G401 (cell line): ENCODE measurements at places on chromosomes 12 and 14.

DNA sequence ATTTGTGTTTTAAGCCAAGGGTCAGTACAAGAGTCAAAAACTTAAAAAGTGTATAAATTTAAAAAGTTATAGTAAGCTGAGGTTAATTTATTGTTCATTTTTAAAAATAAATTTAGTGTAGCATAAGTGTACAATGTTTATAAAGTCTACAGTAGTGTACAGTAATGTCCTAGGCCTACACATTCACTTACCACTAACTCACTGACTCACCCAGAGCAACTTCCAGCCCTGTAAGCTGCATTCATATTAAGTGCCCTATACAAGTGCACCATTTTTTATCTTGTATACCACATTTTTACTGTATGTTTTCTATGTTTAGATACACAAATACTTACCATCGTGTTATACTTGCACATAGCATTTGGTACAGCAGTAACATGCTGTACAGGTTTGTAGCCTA is 37.7 kb downstream of the GPR137C start:
- DNase-seq, result no peak

DNA sequence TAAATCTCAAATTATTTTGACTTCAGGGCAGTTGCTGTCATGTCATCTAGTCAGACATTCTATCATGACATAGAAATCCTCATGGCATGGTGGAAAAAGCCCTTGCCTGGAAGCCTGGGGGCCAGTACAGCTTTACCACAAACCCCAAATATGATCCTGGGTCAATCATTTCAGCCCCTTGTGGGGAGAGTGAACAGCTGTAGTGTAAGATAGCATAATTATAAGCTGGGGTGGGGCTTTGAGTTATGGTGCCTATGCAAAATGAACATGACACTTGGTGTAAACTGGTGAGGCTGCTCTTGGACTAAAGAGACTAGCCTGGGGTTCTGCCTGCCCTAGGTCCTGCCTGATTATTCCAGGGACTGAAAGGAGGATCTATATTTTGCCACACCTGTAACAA is 207.7 kb upstream of the DDHD1 start:
- no peak for DNase-seq

DNA sequence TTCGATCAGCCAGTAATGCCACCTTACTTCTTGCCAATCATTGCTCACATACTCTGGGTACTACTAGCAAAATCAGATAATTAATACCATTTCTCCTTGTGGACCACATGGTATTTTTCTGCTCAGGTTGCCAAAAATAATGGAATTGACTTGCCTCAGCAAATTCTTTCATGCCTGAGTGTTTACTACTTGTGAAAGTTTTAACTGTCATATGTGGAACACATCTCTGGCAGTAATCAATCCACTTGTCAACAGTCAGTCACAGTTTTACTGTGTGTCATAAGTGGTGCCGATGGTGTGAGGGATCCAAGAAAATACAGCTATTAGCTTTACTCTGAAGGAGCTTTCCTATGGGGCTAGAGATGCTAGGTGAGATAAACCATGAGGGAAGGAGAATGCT is 55.3 kb upstream of the ATF1 start:
- DNase-seq, result no peak

DNA sequence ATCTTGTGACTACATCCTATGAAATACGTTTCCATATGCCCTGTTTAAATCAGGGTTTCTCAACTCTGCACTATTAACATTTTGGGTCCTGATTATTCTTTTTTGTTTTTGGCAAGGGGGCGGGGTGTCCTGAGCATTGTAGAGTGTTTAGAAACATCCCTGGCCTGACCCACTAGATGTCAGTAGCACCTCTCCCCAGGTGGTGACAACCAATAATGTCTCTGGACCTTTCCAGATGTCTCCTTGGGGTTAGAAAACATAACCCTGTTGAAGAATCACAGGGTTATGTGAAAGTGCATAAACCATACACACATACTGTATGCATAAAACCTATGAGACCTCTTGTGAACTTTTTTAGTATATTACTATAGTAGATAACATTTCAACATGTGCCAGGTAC is 1.4 kb downstream of the ACAD10 start:
- no peak for DNase-seq
